Upper lobe of left lung (tissue), 6 donors: ENCODE measurements at places on chromosomes 12 and 14. TPM values are rescaled to one million over a fixed set of nuclear protein-coding genes. Genes with fewer than 3 reads are reported as not detected.

DNA sequence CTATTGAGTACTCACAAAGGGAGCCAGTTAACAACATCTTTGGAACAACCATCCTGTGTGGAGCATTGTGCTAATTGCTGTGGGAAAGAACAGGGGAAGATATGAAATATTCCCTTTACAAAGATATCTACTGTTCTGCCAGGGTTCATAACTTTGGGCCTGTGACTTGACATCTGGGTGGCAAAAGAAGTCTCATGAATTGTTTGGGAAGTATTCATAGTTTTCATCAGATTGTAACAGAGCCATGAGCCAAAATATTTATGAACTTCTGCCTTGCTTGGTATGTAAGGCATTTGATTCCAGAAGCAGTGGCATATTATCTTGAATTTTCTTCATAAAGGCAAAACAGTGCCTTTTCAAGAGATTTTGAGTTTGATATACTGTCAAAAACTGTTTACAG, 816.2 kb downstream of the DIO2 start:
- H3K4me3 ChIP-seq, result no peak overlapping the region
- no peaks in the 10 kb centered on the region for H3K27me3 ChIP-seq
- H3K36me3 ChIP-seq, result no peaks in the 10 kb centered on the region
- DNase-seq, result no peak
- H3K4me1 ChIP-seq, result no peaks in the 10 kb centered on the region

DNA sequence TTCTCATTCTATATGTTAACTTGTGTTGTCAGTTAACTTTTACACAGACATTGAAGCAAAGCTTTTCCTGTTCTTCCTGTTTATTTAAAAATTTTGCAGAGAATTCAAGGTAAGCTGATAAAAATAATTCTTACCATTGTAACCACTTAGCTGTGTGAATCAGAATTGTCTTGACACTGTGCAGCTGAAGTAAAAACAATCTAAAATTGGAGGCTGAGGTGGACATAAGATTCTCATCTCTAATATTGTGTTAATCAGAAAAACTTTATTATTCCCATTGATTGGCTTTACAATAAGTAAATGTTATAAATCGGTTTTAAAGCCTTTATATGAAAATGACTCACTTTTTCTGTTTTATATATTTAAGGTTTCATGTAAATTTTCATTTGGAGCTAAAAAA, 240.3 kb upstream of the PLEKHG7 start:
- no peak overlapping the region for H3K4me3 ChIP-seq
- no peaks in the 10 kb centered on the region for H3K27me3 ChIP-seq
- no peaks in the 10 kb centered on the region for H3K36me3 ChIP-seq

DNA sequence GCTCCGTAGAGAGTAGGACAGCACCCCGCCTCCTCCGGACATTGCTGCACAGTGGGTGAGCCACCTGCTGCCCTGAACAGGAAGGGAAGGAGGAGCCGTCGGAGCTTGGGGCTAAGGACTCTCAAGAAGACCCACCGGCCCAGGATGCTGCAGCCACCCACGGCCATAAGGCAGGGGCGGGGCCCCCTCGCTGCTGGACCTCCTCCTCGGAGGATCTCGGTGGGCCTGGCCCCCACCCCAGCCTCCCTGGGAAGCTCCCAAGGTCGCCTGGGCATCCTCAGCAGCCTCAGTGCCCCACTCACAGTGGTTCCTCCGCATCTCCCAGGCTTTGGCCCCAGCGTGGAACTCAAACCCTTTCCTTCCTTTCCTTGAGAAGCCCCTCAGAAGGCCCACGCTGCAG, 68.6 kb upstream of the DIO3 start:
- no peaks in the 10 kb centered on the region for H3K4me1 ChIP-seq
- H3K27me3 ChIP-seq, result no peaks in the 10 kb centered on the region
- H3K4me3 ChIP-seq, result no peak overlapping the region
- H3K27ac ChIP-seq, result no peak overlapping the region

- H3K4me1 ChIP-seq, result peaks cover 94% of the 10 kb centered on the region
- H3K27me3 ChIP-seq, result no peaks in the 10 kb centered on the region
- H3K27ac ChIP-seq, result peak overlapping the region; percentile 88
- H3K36me3 ChIP-seq, result peaks cover 9% of the 10 kb centered on the region
These were observed 14.0 kb downstream of the KCTD10 start for GRCh38 chr12:109462868-109463692.

DNA sequence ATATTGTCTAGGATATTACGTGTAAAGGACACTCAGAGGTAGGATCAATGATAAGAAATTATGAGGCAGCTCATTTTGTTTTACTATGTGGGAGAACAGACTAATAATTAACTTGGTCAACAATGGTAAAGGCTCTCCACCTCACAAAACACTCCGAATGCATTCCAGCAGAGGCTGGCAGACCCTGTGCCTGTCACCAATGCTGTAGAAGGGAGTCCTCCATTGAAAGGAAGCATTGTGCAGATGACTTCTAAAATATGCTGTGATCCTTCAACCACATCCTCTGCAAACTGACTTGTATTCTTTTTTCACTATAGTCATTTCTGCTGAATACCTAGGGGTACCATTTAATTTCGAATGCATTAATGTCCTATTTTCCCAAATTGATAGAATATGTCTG, 119.6 kb upstream of the EEA1 start:
- H3K27ac ChIP-seq, result no peak overlapping the region
- no peaks in the 10 kb centered on the region for H3K27me3 ChIP-seq
- no peak for DNase-seq
- H3K36me3 ChIP-seq, result no peaks in the 10 kb centered on the region
- H3K4me3 ChIP-seq, result no peak overlapping the region
- no peaks in the 10 kb centered on the region for H3K4me1 ChIP-seq

DNA sequence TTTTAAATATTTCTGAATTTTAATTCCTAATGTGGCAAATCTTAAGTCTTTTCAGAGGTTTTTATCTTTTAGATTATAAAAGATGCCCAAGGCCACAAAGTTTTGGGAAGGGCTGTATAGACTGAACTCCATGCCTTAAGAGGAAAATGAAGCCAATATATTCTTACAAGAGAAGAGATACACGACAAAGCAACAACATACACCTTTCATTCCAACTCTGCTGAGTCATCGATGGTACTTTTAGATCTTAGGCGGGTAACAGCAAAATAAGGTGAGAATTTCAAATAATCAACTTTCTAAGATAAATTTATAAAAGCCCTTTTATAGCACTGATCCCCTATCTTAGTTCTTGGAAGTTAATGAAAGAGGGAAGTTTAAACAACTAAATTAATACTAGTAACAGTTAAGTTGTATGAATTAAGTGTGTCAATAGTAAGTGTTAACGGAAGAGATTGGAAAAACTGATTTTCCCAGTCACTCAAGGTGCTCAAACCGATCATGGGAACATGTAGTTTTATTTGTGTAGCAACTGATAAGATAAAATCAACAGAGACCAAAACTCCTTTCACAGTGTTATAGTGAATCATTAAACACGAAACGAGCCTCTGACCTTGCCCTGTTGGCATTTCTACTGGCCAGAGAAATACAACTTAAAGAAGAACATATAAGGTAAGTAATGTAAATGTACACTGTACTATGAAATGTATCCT, 18.8 kb upstream of the PIK3C2G start:
- H3K4me1 ChIP-seq, result no peaks in the 10 kb centered on the region
- no peak for DNase-seq
- no peaks in the 10 kb centered on the region for H3K36me3 ChIP-seq
- H3K27me3 ChIP-seq, result no peaks in the 10 kb centered on the region
- H3K27ac ChIP-seq, result no peak overlapping the region

GRCh38 chr14:47261350-47261749, 414.1 kb downstream of the MDGA2 start:
- no peaks in the 10 kb centered on the region for H3K36me3 ChIP-seq
- no peak for DNase-seq
- no peak overlapping the region for H3K4me3 ChIP-seq
- H3K27ac ChIP-seq, result no peak overlapping the region
- H3K4me1 ChIP-seq, result no peaks in the 10 kb centered on the region

CEP170B gene
- 24.2 TPM for total RNA-seq
